ENCODE measurements at places on chromosomes 3 and 15. TPM values are rescaled to one million over a fixed set of nuclear protein-coding genes. Genes with fewer than 3 reads are reported as not detected.

ANKUB1 gene
- total RNA-seq, result not detected

RBMS3 gene
- total RNA-seq, result 77.1 TPM

WDR48 gene
- 38.8 TPM for total RNA-seq

NR1I2 gene
- 0.21 TPM for total RNA-seq

All from uterus (tissue), 4 donors.